ENCODE measurements at places on chromosomes 1 and 21.

- DNase-seq, result no peak
Measured at GRCh38 chr1:236688705-236689104, 2.4 kb downstream of the ACTN2 start.

- DNase-seq, result no peak
Measured at GRCh38 chr21:35399002-35399530, 350.0 kb upstream of the RUNX1 start.

DNA sequence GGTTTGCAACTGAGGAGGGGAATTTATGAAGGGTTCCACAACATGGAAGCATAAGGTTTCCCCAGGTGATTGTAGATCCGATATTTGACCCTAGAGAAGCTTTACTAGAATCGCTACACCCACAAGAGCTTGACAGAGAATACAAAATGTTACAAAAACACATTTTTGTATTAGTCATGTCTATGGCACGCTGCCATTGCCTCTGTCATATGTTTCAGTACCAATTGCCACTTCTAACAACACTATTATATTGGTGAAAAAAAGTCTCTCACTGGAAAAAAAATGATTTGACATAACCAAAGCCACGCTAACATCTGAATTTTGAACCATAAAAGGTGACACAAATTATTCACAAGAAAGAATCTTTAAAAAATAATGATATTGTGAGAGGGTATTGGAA is 214.5 kb downstream of the KCNT2 start:
- DNase-seq, result no peak

DNA sequence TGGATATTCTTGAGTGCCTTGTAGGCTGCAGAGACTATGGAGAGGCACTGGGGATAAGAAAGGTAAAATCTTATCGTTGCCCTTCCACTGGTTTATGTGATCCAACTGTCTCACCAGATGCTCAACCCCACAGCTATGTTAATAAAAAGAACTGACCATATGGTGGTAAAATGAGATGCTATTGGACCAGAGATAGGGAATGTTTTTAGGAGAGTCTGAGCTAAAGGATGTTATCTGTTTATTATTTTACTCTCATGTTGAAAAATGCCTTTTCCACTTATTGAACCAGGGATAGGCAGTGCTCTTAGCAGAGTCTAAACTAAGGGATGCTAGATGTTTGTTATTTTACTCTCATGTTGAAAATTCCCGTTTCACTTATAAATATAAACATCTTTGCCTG is 172.8 kb upstream of the GREM2 start:
- DNase-seq, result no peak

GRCh38 chr1:81142099-81142826 is 658.5 kb upstream of the ADGRL2 start:
- no peak for DNase-seq

DNA sequence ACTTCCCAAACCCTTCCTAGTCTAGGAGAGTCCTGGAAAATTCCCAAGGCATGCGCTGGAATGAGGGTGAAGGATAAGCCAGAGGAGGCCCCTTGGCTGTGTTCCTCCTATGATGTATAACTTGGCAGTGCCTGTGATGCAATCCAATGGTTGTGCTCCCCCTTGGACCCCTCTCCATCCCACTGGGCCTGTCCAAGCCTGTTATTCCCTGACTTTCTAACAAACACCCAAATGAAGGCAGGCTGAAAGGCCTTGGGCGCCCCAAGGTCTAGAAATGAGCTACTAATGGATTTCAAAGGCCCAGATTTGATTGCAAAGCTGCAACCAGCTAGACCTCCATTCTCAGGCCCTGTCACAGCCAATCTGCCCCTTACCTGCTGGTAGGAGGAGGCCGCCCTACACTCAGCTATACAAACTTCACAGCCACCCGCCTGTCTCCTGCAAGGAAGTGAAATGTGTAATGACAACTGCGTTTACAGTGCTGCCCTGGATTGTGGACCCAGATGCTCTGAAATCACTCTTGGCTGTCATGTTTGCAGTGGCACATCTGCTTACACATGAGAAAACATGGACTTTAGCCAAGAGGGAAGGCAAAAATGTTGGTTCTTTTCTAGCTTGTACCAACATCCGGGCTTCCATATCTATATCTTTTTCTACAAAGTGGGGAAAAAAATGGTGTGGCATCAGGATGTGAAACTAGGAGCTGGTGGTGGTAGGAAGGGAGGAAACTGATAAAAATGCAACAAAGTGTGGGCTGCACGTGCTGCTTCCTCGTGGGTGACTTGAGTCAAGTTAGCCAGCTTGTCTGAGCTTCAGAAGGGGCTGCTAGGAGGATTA is 130.4 kb downstream of the TRABD2B start:
- no peak for DNase-seq

- DNase-seq, result no peak
Measured at GRCh38 chr1:162033428-162033827, 9.8 kb upstream of the OLFML2B start.

GRCh38 chr1:147736883-147737282 is 23.5 kb downstream of the GJA5 start:
- DNase-seq, result no peak

DNA sequence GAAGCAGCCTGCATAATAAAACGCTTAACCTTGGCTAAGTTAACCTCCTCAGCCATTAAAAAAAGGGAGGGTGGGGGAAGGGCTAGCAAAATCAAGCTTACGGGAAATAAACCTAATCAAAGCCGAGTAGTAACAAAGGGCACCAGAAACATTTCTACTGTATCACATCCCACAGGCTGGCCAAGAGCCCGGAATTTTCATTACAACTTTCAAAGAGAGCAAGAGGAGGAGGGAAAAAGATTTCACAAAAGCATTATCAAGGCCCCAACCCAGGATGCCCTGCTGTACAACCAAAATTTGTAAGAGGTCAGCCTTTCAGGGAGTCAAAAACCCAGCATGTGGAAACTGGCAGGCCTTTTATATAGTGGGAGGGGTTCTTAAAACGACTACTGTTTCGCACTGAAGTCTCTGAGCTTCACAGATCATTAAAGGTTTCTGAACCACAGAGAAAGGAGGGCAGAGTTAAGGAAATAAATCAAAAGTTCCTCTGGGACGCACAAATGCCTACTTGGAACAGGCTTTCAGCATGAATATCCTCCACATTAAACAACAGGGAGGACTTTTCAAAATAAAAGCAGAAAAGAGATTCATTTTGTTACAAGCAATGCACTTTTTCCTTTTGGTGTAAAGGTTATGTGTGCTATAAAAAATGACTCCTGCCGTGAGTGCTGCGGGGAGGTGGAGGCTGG is 90.4 kb downstream of the SLC45A1 start:
- DNase-seq, result no peak

DNA sequence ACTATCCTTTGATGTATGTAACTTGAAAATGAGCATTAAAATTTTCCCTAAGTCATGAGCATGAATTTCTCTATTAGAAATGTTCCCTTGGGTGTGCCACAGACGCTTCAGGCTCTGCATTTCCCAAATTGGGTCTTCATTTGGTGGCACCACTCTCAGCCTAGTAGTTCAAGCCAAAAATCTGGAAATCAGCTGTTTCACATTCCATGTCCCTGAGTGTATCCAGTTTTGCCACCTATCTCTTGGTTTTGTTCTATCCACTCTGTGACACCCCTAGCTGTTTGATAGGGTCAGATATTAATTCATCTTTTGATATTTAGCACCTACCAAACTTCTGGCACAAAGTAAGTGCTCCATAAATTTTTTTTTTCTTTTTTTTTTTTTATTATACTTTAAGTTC is 89.5 kb upstream of the DPH5 start:
- DNase-seq, result no peak

GRCh38 chr1:212583643-212584042 is 24.9 kb upstream of the ATF3 start:
- DNase-seq, result no peak

- no peak for DNase-seq
Measured at GRCh38 chr1:180097326-180097605, 57.4 kb upstream of the QSOX1 start.

- DNase-seq, result no peak
Measured at GRCh38 chr1:107935396-107936064, 29.4 kb downstream of the VAV3 start.

DNA sequence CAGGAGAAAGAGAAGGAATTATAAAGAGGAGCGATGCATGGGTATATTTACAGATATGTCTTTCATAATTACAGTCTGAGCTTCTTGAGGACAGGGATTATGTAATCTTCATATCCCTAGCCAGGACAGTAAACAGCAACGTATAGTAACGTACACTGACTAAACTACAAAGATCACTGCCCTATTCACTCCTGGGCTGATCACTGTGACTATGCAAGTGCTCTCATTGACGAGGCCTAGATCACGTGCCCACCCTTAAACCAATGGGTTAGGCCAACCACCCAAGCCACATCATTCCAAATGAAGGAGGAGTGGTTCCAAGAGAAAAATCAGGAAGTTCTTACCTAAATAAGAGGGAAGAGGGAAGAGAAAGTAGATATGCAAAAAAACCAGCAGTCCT is 18.5 kb downstream of the PIK3R3 start:
- no peak for DNase-seq

DNA sequence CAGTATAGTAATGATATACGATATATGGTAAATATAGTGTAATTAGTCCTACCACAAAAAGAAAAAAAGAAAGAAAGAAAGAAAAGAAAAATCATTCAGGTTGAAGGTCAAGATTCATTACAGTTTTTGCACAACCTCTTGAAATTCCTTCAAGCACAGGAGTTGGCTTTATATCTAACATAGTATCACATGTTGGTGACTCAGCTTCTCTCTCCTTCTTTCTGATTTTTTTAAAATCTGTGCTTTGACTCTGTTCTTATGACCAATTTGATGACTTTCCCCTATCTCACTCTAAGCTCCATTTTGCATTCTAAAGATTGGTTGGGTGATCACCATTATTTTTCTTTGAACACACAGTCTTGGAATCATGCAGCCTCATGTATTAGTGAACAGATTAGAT is 148.2 kb upstream of the COL11A1 start:
- DNase-seq, result no peak

DNA sequence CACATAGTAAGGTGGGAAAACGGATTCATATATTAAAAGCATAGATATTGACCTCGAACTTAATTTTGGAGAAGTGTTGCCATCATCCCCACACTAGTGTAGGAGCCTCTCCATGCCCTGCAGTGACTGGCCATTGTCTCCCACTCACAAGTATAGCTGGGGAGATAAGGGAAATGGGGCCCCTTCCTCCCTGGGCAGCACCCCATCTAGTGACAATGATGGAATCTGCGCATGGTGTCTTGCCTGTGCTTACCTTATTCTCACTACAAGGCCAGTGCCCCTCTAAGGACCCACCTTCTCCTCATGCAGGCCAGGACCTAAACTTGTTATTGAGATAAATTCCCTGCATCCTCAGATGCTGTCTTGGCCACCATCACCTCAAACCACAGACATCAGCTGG is 374.9 kb downstream of the NTNG1 start:
- no peak for DNase-seq

GRCh38 chr1:20610970-20611369 is 22.1 kb downstream of the CDA start:
- DNase-seq, result no peak

DNA sequence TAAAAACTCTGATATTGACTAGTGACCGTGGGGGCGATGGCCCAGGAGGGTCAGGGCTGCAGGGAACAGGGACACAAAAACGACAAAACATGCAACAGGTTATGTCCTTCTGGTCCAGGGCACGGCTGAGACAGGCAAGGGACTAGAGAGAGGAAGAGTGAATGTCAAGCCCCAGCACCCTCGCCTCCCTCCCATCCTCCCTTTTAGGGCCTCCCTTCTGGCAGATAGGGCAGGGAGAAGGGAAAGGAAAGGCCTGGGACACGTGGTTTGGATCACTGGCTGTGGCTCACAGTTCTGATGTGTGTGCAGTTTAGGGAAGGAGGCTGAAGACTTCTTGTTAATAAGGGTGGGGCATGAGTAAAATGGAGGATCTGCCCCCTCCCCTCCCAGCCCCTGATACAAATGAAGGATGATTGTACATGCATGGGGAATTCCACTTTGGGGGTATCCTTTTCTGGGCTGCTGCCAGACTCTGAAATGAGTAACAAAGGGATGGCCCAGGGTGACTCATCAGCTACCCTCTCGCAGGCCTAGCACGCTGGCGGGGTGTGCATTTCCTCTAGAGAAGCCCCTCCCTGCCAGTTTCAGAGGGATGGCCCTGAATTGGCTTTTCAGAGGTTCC is 14.2 kb downstream of the CAPN2 start:
- peak; percentile 47 for DNase-seq

- DNase-seq, result no peak
Measured at GRCh38 chr1:57007472-57007871, 41.7 kb upstream of the C8B start.

DNA sequence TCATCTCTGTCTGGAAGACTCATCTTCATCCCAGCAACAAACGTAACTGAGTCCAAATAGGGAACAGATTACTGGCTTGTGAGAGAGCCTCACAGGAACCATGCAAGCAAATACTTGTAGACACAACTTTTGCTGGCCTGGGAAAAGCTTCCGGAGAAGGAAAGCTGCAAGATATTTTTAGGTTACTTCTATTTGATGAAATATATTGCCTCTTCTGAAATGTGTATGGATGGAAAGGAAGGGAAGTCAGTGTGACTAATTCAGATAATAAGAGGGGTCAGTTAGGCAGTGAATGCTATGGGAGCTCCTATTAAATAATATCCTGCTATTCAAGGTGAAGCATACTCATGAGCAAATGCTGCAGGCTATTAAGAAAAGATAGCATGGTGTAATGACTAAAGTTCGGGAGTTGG is 20.4 kb upstream of the FGGY start:
- no peak for DNase-seq

DNA sequence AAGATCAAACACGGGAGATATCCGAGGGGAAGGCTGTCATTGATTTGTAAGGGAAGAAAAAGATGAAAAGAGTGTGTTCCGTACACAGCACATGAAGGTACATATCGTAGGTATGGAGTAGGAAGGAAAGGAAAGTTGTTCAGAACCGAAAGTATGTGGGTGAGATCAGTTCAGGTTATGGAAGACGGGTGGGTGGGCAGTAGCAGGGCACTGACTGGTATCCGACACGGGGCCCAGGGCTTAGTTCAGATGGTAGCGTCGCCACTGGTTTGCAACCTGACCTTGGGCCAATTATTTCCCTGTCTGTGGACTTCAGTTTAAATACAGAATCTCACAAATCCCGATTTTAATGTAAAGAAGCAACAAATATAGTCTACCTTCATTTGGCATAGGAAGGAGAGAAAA is 27.8 kb upstream of the A3GALT2 start:
- DNase-seq, result no peak

DNA sequence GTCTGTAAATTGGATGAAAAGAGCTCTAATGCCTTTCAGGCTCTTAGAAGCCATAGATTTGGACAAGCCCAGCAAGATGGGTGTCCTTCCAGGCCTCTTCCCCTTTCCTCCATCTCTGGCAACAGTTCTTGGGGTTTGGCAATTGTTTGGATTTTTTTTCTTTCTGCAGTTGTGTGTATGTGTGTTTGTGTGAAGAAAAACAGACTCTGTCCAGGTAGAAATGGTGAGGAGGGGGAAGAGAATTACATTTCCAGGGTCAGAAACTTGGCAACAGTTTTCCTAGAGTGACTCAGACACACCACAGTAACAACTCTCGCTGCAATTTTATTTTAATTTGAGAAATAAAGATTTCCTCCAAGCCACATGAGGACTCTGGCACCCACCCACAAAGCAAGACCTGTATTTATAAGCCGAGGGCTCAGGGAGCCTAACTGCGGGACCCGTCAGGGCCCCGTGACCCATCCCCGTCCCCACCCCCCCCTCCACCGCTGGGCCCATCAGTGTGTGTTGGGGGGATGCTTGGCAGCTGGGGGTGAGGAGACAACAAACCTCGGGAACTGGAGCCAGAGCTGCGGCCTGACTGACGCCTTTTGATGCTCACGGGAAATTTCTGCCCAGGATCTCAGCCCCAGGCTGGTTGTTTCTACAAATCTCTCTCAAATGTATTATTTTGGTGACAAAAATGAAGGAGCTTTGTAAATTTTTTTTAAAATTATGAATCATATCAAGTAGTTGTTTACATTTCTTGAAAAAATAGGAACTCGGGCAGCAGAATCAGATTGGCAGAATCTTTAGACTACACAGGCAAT is 4.4 kb downstream of the TMEM200B start:
- no peak for DNase-seq

Measured in activated naive CD4-positive, alpha-beta T cell (primary cell).